ENCODE measurements at places on chromosomes 11 and 22.

DNA sequence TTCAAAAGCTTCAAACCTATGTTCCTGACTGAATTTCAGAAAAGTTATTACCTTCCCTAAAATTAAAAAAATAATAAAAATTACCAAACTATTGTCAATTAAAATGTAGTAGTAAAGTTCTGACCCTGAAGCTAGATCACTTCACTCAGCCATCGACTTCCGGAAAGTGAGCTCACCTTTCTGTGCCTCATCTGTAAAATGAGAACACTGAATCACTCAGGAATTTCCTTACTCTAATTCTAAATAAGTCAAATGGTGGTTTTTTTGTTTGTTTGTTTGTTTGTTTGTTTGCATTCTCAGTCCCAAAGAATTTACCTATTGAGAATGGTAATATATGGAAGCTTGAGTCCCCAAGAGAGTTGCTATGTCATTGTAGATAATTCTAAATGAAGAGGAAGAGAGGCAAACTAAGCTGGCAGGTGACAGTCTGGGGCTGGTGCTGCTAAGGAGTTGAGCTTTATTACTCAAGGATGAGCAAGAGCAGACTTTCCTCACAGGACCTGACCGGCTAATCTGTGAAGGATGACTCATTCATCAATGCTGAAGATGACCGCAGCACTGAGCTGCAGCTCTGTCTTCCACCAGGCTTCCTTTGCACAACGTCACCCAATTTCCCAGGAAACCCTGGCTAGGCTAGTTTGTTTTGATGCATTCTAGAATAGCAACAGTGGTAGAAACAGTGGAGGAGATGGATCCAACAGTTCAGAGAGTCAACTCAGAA lies 248.8 kb downstream of the RAB38 start:
- DNase-seq, result no peak

GRCh38 chr11:78784321-78785061 lies 209.8 kb upstream of the NARS2 start:
- no peak for DNase-seq

GRCh38 chr22:26139310-26139709 lies 30.0 kb upstream of the SEZ6L start:
- no peak for DNase-seq

- DNase-seq, result no peak
Measured at GRCh38 chr22:20584872-20585638, 77.6 kb downstream of the MED15 start.

DNA sequence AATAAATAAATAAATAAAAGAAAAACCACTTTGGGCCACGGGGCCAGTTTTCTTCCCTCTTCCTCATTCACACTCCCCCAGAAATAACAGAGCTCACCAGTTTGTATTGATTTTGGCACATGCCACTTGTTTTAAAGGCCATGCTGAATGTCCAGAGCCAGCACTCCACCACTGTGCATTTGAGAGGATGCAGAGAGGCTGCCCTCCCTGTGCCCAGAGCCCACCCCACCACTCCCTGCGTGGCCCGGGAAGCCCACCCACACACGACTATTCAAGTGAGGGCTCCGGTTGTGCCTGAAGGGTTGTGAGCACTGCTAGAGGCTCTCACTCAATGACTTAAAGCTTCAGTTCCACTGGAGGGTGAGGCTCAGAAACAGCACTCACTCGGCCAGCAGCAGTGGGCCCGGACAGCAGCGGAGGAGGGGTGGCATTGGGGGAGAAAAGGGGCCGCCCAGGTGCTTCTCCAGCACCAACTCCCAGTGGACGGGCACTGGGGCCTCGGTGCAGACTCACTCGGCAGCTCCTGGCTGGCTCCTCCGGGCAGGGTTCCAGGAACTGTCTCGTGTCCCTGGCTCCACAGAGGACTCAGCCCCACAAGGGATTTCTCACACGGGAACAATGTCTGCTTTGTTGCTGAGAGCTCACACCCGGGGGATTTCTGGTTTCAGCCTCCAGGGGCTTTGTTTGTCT lies 112.7 kb downstream of the SHANK2 start:
- peak; percentile 73 for DNase-seq

DNA sequence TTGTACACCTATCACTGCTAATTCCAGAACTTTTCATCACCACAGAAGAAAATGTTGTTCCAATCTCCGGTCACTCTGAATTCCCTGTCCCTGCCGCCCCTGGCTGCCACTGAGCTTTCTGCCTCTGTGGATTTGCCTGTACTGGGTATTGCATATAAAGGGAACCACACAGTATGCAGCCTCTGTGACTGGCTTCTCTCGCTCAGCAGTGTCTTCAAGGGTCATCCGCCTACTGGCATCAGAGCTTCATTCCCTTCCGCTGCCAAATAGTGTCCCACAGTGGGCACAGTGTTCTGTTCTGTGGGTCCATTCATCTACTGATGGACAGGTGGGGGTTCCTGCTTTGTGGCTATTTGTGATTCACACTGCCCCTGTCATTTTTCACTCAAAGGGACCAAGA lies 5.3 kb downstream of the DHCR7 start:
- DNase-seq, result no peak

DNA sequence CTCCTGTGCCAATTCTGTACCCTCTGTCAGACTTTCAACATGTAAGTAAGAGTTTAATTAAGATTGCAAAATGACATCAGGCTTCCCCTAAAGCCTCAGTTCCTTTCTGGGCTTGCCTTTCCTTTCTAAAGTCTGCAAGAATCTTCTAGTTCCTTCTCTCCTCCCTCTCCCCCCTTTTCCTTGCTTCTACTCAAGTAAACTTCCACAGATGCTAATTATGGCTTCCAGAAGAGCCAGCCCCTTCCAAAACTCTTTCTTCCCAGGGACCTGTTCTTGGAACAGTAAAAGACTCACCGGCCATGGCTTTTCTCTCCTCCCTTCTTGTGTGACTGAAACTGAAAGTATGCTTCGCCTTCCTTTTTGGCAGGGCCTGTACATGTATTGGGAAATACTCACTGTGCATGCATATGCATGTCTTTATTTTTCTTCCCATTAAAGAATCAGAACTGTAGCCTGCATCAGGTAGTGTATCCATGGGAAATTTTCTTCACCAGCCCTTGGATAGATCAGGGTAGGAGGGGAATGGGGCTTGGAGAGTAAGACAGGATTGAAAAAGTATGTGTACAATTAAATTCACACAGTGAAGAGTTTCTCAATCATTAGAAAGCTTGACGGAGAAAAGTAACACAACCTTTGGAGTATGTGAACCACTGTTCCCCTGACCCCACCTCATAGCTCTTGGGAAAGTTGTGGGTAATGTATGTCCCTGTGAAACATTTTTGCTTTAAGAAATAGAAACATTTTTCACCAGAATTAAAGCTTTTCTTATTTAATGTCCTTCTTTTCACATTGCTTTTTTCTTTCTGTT lies at the start of gene CASP1:
Gene CASP1, minus strand, starts transcription at position 332 of the 808 bp plus-strand sequence. Its CDS starts 31 bp downstream, at position 301.
- DNase-seq, result no peak

DNA sequence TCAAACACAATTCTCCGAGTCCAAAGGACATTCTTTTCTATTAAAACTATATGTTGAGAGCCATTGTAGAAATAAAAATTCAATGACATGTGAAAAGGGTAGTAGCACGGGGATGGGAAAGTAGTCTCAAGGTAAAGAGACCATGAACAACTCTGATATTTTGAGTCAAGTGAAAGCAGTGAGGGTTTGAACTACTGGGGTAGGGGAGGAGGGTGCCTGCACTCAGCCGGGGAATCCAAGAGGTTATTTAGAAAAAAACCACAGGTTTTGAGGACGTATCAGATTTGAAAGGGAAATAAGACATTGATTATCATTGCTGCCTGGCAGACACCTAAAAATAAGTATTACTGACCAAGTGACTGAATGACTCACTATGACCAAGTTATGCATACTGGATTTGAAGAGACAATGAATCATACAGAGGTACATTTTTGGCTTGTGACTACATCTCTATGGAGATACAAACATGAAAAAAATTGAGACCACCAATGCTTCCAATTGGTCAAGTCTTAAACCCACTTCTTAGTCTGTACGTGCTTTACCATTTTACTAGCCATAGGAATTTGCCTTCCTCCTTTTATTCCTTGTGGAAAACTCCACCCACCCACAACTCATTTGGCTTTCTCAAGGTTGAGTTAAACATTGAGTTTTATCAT lies 2.2 kb upstream of the OR52H1 start:
- no peak for DNase-seq

DNA sequence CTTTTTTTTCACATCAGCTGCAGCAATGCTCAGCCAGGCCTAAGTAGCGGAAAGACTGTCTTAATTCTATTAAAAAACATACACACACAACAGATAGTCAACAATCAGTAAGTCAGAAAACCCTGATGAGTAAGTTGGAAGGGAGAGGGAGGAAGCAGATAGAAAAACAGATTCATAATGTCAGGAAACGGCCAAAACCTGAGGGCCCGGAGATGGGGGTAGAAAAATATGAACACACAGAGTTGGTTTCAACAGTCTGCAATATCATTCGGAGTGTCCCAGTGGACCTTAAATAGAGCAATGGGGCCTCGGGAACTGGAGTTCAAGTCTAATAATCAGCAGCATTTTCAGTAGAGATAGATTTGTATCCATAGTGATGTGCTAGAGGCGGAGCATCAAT lies 14.8 kb downstream of the LRRC55 start:
- DNase-seq, result no peak

GRCh38 chr11:115083144-115083806 lies 404.9 kb downstream of the NXPE2 start:
- DNase-seq, result no peak

DNA sequence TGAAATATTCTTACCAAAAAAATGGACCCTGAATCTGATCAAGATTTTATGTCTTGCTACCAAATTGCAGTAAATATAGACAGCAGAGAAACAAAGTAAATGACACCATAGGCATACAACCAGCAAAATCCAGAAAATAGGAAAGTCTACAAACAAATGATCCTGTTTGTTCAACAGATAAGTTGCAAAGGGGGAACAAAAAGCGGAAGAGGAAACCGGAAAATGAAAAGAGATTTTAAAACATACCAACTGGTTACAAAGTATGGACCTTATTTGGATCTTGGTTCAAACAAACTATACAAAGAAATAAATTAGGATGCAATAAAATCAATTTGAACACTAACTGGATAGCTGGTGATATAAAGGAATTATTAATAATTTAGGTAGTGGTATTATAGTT lies 92.0 kb downstream of the TMPRSS5 start:
- DNase-seq, result no peak

DNA sequence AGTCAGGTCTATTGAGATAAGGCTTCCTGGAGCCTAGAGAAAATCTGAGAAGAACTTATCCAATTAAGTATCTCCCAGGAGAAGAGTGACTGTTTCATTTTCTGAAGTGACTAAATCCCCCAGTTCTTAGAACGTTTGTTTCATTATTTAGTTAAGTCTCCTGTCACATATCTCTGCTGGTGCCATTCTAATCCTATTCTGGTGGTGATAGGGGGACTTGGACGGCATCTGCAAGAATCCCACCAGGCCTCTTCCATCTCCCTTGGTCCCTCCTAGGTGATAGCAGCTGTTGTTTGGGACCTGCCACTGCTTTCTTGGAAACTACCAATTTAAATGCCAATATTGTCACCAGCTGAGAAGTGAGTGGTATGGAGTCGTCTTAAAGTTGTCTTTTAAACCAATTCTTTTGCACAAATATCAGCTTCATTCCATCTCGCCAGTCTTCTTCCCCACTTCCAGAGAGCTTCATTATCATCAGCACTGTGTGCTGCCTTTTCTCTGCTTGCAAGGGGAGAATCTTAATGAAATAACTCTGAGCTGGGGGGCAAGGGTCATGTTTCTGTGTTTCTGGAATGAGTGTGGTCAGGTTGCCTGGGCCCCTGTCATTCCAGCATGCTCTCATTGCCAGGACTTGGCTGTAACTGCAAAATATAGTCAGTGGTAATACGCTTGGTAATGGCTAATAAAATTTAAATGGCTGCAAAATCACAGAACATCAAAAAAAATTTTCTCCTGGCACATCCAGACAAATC lies 104.8 kb downstream of the LDLRAD3 start:
- no peak for DNase-seq

DNA sequence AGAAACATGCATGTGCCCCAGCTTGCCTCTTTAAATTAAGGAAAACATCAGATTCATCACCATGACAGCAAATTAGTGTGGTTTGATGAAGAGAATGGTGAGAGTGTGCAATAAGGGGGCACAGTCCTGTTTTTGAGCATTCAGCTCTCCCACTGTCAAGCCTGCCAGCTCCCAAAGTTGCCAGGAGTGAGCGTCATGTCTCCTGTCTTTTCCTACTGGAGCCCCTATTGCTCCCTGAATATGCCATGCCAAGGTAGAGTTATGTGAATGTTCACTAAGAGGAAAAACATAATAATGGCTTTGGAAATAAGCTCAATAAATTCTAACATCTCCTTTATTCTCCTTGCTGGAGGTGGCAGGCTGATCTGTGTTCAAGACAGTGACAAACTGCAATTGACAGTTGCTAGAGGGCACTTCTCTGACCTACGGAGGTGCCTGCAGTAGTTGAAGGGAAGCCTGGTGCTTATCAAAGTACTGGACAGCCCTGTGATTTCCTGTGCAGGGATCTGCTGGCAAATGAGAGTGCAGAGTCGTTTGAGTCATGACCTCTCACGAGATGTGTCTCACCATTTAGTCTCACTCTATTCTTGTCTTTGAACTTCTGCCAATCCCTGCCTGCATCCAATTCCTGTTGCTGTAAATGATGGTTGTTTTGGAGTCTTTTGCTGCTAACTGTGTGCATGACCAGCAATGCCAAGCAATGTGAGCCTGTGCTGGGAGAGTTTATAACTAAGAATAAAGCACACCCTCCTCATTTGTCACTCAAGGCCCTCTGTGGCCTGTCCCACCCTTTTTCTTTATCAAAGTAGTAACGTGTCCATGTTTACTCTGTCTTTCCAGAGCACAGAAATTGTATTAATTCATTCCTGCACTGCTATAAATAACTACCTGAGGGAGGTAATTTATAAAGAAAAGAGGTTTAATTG lies 34.8 kb downstream of the MRGPRX2 start:
- no peak for DNase-seq

DNA sequence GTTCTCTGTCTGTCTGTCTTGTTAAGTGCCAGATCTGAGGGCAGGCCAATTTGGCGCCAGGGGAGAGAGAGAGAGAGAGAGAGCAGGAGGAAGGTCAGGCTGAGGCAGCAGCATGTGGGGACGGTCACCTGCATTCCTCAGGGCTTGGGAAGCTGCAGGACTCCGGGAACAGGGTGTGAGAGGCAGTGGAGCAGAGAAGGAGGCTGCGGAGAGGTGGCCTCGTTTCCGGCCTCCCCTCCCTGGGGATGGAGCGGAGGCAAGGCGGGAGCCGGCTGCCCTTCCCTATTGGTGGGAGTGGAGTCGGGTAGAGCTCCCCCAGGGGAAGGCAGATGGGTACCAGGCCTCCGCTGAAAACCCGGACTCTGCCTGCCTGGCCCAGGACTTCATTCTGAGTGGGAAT lies 9.7 kb downstream of the CLMP start:
- DNase-seq, result no peak

GRCh38 chr11:9057007-9057406 lies 34.4 kb downstream of the SCUBE2 start:
- no peak for DNase-seq

DNA sequence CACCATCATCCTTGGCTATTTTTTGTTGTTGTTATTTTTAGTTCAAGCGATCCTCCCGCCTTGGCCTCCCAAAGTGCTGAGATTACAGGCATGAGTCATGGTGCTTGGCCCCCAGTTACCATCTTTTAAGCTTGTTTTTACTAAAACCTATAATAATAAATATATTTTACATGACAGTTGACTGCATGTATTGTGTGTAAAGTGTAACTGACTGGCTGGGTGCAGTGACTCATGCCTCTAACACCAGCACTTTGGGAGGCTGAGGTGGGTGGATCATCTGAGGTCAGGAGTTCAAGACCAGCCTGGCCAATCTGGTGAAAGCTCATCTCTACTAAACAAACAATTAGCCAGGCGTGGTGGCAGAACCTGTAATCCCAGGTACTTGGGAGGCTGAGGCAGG lies 386.2 kb downstream of the TENM4 start:
- no peak for DNase-seq

GRCh38 chr11:94806419-94806818 lies 38.3 kb downstream of the AMOTL1 start:
- no peak for DNase-seq
